ENCODE measurements at places on chromosomes 16 and 17.
A peak's percentile ranks its signal among the peaks of the same experiment; 100 is the strongest.

- no peak for DNase-seq
These were observed 63.0 kb downstream of the SMG6 start for GRCh38 chr17:2240541-2240940.

DNA sequence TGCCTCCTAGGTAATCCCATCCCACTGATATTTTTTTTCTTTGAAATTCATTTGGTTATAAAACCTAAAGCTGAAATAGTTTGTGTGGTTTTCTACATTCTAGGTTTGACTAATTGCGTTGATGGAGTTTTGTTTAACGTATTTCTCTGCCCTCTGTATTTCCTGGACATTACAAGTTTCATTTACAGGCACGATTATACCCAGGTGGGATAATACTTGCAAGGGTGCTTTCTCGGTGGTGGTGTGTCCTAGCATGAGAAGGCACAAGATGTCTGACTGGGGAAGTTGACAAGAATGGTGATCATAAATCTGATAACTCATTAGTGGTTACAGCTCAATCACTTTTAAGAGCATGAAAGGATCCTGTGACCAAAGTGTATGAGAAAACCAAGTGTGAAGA, 45.0 kb downstream of the DYNLRB2 start:
- DNase-seq = no peak

- no peak for DNase-seq
These were observed 158.5 kb downstream of the RPTOR start for GRCh38 chr17:80703142-80703478.

- DNase-seq = peak; percentile 87
These were observed 29.9 kb downstream of the PEMT start for GRCh38 chr17:17561408-17562145.

DNA sequence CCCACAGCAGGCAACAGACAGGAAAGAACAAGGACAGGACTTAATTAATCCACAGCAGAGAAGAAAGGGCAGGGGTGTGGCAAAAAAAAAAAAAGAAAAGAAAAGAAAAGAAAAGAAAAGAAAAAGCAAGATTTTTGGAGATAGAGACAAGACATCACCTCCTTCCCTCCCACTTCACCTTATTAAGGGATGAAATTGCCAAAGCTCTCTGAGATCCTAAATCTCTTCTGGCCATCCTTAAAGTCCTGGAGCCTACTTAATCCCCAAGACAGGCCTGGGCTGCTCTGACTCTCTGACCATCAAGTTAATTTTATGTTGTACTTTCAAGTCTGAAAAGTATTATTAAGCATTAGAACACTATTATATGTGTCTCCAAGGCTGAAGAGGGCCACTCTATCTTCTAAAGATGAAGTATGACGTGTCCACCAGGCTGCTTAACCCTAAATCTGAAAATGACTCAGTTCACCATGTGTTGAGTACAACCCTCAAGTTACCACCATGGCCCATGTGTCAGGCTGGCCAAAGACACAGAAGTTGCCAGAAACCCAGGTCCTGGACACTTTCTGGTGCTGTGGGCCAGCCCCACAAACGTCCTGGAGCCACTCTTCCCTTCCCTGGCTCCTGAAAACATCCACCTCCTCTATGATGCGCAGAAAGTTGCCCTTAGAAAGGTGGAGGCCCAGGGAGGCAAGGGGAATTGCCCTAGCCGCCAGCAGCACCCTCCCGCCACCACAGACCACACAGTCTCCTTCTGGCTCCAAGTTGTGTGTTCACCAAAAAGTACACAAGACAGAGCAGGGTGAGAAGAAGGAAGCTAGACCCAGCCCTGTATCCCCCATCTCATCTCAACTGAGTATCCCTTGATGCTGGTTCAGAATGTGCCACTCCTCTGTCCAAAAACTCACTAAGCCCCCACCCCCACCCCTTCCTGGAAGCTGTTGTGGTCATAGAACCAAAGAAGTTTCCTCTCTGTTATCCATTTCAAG, 2.7 kb downstream of the SOCS1 start:
- DNase-seq = no peak

DNA sequence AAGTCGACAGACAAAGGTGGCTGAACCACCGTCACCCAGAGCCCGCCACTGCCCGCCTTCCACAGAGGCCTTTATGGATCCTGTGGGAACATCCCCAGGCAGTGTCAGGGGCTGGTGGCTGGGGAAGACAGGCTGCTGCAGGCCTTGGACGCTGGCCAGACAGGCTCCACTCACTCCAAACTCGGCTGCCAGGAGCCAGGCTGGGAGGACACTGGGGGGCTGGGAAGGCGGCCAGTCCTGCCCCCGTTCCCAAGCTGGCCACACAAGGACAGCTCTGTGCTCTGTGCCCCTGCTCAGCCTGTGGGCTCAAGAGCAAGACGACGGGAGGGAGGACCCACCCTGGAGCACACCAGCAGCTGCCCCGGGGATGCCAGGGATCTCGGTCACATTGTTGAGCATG, 7.6 kb upstream of the LCAT start:
- no peak for DNase-seq

- DNase-seq = no peak
These were observed 366.0 kb upstream of the CCL2 start for GRCh38 chr17:33889040-33889439.

- DNase-seq = no peak
These were observed 1.9 kb downstream of the PHF23 start for GRCh38 chr17:7237266-7237760.

DNA sequence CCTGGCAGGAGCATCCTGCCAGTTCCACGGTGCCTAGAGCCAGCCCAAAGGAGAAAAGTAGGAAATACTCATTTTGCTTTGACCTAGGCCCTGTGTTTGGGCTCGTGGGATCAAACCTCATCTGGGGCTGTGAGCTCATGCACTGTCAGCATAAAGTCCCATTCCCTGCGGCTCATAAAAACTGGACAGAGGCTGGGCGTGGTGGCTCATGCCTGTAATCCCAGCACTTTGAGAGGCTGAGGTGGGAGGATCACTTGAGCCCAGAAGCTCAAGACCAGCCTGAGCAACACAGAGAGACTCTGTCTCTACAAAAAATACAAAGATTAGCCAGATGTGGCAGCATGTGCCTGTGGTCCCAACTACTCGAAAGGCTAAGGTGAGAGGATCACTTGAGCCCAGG, 17.9 kb downstream of the ATP6V0D1 start:
- DNase-seq = no peak

DNA sequence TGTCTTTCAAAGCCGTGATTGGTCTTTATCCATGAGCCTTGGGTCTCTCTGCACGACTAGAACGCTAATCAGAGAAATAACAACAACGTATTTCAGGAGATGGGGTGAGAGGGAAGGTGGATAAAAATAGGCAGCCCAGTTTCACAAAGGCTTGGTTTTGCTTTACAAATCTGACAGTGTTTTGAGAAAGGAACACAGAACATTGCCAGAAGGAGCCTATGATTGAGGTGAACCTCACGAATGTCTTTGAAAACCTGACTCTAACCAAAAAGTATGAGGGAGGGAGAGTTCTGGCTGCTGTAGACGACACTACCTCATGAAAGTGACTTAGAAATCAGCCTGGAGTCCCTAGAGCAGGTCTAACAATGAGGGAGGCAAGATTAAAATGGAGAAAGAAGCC, 38.0 kb upstream of the NOL11 start:
- no peak for DNase-seq

- DNase-seq = no peak
These were observed 65.7 kb upstream of the ZNF469 start for GRCh38 chr16:88316941-88317612.

- peak; percentile 76 for DNase-seq
These were observed 52.5 kb downstream of the ZFPM1 start for GRCh38 chr16:88505405-88506082.

- peak; percentile 18 for DNase-seq
These were observed 408 bp downstream of the ADGRG1 start for GRCh38 chr16:57628783-57629293.

GRCh38 chr16:30985401-30986128, 558 bp downstream of the HSD3B7 start:
- peak; percentile 88 for DNase-seq

DNA sequence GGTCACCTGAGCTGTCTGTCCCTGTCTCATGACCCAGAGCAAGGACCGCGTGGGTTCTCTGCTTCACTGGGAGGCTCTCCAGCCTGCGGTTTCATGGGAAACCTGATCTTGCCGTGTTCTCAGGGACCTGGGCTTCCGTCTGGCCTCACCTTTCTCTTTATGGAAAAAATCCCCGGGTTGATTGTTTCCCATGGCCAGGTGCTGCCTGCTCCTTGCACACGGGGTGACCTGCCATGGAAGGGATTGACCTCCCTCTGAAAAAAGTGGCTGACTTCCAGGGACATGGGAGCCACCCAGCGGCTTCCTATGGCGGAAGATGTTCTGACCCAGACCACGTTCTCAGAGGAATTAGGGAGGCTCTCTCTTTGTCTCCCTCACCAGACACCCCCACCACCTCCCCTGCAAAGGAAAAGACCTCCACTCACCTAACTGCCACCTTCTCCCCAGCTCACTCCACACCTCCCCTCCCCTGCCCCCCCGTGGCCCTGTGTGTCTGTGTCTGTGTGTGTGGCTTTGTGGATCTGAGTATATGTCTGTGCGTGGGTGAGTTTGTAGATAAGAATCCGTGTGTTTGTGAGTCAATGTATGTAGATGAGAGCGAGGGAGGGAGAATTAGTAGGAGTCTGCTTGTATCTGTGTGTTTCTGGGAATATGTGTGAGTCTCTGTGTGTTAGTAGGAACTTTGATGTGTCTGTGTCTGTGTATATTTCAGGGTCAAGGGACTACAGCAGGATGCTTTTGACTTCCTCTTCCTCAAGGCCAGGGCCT, 154.6 kb downstream of the NTN1 start:
- DNase-seq = no peak

GRCh38 chr17:29591737-29592608, 959 bp upstream of the ANKRD13B start:
- DNase-seq = peak; percentile 87

DNA sequence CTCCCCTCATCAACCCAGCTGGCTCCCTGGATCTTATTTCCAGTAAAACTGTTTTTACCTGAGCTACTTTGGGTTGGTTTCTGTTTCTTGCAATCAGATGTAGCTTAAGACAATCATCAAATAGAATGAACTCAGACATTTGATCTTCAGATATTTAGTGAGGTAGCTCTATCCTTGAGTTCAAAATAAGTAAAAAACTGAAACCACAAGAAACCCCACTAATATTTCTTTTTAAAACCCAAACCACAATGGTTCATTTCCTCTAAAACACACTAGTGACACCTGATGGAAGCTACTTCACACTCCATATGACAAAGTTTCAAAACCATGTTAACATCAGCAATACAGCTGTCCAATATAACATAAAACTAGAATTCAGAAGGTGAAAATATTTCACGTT, 37.8 kb downstream of the CACNG1 start:
- DNase-seq = no peak

GRCh38 chr17:75344666-75345065, 55.4 kb upstream of the SLC25A19 start:
- no peak for DNase-seq
